ENCODE measurements at places on chromosomes 12 and 14.

- no peak for DNase-seq
Observed at GRCh38 chr12:54217774-54218241, 29.0 kb upstream of the SMUG1 start.

DNA sequence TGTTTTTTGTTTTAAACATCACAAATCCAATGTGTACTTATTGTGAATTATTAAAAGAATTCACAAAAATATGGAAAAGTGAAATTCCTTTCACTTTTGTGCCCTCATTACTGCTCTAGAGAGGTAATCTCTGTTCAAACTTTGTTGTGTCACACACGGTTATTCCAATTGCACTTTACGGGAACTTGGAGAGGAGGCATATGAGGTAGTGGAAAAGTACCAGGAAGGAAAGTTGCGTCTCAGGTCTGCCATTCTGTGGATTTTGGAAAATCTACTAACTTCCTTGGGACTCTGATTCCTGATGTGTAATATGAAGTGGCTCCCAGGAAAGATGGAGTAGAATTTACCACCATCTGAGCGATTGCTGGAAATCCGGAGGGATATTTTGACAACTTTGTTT, 90.9 kb upstream of the DCN start:
- no peak for DNase-seq

DNA sequence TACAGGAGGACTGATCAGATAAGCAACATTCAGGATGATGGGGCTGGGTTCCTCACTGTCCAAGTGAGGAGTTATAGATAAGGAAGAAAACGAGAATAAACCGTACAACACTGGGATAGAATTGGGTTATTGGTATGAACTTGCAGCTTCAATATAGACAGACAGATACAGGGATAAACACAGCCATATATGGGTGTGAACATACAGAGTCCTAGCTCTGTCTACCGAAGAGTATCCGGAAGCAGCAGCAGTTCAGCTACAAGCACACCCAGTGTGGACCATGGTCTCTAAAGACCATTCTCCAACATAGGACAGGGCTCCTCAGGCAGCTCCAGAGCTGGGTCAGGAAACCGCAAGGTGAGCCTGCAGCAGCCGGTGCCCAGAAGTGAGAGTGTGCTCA, 40.8 kb downstream of the CDC42BPB start:
- DNase-seq: no peak

GRCh38 chr14:31770271-31770670, 209.1 kb downstream of the NUBPL start:
- no peak for DNase-seq

DNA sequence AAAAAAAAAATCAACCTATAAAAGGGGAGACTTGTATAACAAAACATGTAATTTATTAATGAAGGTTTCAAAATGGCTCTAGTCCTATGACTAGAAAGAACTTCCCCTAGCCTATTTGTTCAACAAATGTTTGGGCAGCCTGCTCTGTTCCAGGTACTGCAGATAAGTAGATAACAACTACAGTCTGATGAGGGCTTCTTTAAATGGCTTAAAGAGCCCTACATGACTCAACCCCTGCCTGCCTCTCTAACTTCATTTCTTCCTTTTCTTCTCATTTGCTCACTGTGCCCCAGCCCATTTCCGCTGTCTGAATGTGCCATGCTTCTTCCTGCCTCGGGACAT, 21.5 kb downstream of the ALDH6A1 start:
- no peak for DNase-seq

DNA sequence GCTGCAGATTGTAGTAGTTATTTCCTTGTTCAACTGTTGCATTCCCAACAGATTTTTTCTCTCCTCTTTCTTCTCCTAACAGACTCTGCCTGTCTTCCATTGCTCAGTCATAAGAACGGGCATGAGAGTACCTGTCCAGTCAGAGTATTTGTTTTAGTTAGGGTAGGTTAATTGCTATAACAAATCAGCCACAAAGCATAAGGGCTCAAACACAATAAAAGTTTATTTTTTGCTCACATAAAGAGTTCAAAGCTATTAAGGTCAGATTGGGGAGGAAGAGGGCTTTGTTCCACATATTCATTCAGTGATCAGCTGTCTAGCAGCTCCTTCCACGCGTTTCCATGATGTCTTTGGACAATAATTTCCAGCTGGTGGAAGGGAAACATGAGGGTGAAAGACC, 92.8 kb upstream of the PLXNC1 start:
- DNase-seq: no peak

DNA sequence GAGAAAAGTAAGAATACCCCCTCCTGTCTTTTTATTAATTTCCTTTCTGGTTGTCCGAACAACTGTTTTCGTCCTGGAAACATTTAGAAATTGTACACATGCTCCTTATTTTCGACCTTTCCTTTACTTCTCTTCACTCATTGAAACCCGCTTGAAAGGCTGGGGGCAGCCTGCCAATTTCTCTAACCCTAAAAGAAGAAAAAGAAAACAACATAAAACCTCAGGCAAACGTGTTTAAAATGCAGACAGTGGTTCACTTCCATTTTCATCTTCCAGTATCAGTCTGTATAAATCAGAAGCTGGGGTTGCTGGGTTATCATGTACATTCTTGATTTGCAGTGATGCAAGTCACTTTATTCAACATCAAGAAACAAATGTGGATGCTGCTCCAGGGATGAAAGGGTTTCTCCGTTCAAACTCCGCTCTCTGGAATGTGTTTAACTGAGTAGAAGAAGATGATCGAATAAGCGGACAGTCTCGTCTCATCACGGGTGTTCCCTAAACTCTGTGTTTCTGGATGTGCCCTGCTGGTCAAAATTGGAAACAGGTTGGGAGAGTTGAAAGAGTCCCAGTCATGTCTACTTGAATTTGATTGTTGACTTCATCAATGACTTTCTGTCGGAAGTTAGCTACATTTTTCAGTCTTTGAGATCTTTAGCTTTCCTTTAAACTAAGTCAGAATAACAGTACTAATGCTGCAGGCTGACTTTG, 1042.2 kb downstream of the BCL11B start:
- DNase-seq: no peak

DNA sequence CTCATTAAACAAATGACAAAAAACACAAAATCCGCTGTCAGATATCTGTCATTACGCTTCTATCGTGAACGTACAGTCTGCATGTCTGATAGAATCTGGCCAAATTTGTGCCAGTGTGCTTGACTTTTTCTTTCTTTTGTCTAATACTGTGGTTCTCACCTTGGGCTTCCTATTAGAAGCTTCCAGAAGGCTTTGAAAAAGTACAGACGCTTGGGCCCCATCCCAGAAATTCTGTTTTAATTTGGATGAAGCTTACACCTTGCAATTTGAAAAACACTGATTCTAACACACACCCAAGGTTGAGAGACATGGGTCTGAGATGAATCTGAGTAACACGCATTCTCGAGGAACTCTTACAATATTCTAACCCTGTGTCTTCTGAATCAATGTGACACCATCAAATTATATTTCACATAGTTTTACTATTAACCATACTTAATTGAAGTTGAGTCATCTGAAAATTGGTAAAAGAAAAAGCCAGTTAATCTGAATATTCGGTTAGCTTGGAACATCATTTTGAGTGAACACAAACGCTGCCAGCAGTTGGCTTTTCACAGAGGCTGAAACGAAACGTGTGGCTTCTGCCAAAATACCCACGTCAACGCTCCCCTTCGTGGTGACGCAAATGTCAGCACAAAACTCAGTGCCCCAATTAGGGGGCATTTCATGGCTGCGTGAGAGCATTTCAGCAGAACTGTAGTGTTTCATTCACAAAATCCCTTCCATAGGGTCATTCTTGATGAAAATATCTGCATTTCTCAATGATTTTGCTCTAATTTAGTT, 420.5 kb downstream of the TMEM132D start:
- DNase-seq: no peak

GRCh38 chr14:106831322-106831720, 1304.9 kb downstream of the TMEM121 start:
- DNase-seq: peak; percentile 87

- DNase-seq: no peak
Observed at GRCh38 chr14:63443988-63444387, 99.2 kb downstream of the PPP2R5E start.

DNA sequence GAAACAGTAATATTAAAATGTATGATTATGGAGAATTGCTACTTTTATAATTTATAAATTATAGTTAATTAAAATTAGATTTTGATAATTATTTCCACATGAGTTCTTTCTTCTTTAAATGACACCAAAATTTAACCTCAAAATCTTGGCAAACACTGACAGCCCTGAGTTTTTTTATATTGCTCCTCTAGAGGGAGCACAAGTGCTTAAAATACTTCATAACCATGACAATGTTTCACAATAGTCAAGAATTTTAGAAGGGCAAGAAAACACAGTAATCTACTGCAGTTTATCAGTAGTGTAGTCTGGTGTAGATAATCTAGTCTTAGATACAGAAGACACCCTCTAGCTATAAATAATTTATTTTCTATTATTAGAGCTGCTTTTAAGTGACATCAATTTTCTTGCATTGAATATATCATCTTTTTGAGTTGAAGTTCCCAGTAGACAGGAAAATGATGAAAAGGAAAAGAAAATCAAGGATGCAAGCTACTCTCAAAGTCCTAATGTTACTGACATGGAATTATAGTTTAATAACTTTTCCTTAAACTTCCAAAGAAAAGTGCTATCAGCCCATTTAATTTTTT, 14.3 kb upstream of the PTGER2 start:
- no peak for DNase-seq

- no peak for DNase-seq
Observed at GRCh38 chr12:117685110-117685926, 283.5 kb downstream of the KSR2 start.

DNA sequence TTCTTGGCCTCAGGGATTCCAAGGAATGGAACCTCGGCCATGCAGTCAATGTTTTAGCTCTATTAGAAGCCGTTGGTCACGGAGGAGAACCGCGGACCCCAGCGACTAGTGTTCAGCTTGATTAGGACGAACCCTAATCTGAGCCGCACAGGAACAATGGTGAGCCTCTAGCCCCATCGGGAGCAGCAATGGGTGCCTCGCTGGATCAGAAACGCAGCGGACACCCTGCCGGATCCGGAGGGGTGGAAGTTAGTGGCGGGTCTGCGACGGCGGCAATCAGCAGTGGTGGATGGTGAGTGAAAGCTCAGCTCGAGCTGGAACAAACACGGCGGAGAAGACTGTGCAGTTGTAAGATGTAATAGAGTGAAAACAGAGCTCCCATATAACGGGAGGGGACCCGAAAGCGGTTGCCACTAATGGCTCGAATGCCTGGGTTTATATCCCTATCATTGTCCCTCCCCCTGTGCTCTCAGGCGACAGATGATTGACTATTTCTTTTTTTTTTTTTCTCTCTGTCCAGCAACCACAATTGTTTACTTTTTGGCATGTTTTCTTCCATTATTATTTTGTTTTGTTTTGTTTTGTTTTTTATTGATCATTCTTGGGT, 127.7 kb downstream of the ZNF664 start:
- DNase-seq: no peak

- no peak for DNase-seq
Observed at GRCh38 chr14:93941293-93941910, 14.3 kb downstream of the FAM181A start.

DNA sequence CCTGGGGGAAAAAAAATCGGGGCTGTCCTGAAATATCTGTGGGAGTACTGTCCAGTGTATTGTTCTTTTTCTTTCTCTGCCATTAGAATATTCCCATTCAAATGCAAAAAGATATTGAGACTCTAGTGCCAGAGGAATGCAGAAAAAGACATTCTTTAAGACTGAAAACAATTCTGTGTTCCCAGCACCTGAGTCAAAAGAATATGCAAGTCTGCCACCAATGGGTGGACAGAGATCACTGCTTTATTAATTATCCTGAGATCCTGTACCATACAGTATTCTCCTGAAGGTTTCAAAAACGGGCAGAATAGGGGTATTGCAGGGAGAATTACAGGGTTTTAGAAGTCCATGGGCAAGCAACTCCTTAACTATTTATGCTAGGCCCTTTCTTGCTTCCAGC, 361.8 kb downstream of the C12orf50 start:
- no peak for DNase-seq

- DNase-seq: no peak
Observed at GRCh38 chr14:87334997-87335685, 657.8 kb downstream of the GALC start.

DNA sequence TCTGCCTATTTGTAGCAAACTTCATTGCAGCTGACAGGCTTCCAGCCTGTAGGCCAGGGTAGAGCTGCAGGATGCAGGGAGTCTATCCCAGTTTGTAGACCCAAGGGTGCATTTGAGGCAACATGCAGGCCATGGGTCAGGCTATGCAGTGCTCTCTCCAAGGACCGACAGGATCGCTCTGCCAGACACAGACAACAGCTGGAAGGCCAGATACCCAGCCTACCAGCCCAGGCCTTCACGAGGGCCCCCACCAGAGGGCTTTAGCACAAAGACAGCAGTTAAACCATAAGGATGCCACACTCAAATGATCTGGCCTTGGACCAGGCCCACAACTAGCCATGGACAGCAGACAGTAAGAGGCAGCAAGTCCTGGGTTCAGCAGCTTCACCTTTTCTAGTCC, 10.3 kb downstream of the KCTD10 start:
- DNase-seq: no peak

DNA sequence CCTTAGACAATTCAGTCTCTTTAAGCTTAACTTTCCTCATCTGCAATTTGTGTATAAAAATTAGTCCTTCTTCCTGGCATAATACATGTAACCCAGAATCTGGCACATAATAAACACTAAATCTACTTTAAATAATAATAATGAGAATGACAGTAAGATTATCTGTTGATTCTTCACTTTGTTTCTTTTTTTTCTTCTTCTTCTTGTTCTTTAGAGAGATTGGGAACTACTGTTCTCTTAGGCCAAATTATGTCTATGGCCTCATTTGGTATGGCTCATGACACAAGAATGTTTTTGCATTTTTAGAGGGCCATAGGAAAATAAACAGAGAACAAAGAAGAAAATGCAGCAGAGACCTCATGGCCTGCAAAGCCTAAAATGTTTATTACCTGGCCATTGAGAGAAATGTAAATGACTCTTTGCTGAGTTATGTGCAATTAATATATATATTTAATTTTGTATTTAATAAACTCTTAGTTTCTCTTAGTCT, 275.8 kb downstream of the SLC6A15 start:
- DNase-seq: no peak

- no peak for DNase-seq
Observed at GRCh38 chr12:96383991-96384390, 16.2 kb downstream of the CDK17 start.

GRCh38 chr14:61470261-61470960, 149.0 kb downstream of the PRKCH start:
- DNase-seq: no peak

DNA sequence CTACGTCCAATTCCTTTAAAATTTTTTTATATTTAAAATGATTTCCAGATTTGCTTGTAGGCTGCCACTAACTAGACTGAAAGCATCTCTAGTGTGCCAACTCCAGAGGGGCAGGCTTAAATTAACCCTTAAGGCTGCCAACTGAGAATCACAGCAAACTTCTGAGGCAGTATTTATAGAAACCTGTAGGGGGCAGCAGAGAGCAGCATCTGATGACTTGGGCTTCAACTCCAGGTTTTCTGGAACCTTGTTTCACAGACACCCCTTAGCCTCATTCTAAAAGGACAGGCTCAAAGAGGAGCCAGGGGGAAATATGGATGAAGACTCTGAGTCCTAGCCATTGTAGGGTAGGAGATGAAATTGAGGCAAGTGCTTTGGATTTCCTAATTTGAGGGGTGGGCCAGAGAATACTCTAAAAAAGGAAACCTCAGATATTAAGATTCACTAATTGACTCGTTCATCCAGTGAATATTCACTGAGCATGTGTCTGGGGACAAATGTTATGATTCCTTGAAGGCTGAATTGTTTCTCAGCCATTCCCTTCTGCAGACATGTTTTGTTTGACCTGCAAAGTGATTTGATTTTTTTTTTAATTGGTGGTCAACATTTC, 63.3 kb upstream of the HSPB8 start:
- DNase-seq: no peak

- no peak for DNase-seq
Observed at GRCh38 chr12:50964432-50964831, 12.1 kb downstream of the HIGD1C start.

Measured in stimulated activated CD4-positive, alpha-beta T cell treated with anti-CD3 and anti-CD28 coated beads, Interleukin-1b, Interleukin-23, amount 100 ng/mL, for 48 hours (primary cell).